M059J (cell line): ENCODE measurements at places on chromosomes 5 and 9.

DNA sequence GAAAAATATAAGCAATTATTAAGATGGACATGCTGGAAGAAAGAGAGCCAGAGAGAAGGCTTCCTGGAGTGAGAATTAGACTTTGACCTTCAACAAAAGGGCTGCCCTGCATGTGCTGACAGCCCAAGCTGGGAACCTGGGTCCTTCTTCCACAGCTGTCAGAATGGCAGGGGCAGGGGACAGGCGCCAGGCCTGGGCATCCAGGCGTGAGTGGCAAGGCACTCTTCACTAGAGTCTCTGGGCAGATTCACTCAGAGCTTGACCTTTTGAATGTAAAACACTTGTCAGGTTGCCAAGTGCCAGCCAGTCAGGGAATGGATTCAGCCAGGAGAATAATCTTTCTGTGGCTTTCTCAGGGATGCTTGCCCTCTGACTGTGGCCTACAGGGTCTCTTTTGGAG lies 119.1 kb upstream of the CLINT1 start:
- DNase-seq: peak; percentile 37

- DNase-seq: peak; percentile 74
Observed at GRCh38 chr5:95591490-95591901, 28.4 kb upstream of the GPR150 start.

GRCh38 chr5:59773294-59773693 lies 120.2 kb downstream of the PDE4D start:
- DNase-seq: peak; percentile 87

DNA sequence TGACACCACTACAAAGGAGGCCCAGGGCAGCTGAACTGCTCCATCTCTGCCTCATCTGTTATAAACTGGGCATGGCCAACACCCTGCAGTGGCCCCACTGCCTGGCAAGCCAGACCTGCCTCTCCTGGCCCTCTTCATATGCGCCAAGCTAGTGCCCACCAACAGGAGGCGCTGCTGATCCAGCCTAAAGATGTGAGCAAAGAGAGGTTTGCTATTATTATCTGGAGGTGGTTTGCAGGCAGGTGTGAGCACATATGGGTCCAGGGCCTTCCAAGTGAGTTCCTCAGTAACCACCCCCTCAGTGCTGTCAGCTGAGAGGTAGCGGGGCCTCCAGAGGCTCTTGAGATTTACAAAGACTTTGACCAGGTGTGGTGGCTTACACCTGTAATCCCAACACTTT lies 232.2 kb downstream of the SYK start:
- DNase-seq: peak; percentile 8
